ENCODE measurements at places on chromosomes 12 and 14.

DNA sequence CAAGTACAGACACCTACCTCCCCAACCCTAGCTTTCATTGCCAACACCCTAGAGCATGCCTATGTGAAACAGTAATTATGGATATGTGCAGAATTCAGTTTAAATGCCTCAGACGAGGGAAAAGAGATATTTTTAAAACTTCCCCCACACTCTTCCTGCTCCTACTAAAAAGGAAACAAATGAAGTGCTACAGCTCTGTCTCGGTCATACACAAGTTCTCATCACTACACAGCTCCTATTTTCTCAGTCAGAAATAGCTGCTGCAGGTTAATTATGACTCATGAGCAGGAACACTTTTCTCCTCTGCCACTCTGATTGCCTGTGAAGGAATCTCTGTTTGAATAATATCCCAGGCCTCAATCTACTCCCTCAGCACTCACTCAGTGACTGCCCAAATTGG, 703.6 kb upstream of the FLRT2 start:
- no peak for DNase-seq

GRCh38 chr12:77601069-77601468, 229.6 kb upstream of the NAV3 start:
- no peak for DNase-seq

DNA sequence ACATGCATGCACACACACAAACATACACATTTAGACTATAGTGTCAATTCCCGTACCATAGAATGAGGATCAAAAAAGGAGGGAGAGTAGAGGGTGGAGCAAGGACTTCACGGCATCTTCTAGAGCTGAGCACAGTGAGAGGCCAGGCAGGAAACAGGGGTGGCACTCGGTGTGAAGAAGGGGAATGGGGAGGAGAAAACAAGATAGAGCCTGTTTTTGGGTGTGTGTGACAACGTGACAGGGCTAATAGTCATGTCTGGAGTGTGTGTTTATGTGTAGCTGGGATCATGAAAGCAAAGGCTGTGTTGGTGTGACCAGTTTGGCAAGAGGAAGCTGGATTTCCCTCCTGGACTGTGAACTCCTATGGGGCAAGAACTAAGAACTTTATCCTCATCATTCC, 9.9 kb upstream of the ACVR1B start:
- DNase-seq: peak; percentile 20

DNA sequence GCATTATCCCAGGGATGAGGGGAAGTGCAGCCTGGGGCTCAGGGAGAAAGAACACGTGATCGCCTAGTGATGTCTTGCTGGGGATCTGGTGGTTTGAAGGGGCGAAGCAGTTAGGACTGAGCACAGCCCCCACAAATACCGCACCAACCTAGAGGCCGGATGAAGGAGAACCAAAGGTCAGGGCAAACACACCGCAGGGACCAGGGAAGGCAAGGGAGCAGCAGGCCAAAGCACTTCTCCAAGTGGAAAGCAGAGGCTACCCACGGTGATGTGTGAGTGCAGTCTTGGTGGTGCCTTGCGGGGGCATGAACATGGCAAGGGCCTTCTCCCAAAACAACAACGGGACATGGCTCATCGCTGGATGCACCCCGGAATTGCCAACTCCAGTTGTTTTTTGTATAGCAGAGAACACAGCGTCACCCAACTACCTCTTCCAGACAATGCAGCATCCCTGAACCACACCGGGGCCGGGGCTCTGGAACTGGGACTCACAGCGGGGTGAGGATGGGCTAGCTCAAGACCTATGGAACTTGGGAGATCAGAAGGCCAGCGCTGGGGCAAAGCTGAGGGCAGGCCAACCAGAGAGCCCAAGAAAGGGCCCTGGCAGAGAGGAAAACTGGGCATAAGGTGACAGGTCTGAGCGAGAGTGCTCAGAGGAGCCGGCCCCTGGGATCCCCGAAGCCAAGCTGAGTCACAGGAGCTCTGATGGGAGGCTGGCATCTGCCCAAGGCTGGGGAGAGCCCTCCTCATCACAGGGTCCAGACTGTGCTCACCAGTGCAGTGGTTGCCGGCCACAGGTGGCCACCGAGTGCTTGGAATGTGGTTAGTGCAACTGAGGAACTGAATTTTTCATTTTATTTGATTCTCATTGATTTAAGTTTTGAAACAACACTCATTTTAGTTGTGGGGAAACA, 11.1 kb downstream of the GALNT16 start:
- no peak for DNase-seq

- no peak for DNase-seq
Measured at GRCh38 chr12:6552140-6552551, 3.7 kb downstream of the IFFO1 start.

GRCh38 chr14:70380824-70381223, 21.3 kb upstream of the COX16 start:
- no peak for DNase-seq

- DNase-seq: no peak
Measured at GRCh38 chr12:107780298-107780697, 5.8 kb downstream of the ASCL4 start.

DNA sequence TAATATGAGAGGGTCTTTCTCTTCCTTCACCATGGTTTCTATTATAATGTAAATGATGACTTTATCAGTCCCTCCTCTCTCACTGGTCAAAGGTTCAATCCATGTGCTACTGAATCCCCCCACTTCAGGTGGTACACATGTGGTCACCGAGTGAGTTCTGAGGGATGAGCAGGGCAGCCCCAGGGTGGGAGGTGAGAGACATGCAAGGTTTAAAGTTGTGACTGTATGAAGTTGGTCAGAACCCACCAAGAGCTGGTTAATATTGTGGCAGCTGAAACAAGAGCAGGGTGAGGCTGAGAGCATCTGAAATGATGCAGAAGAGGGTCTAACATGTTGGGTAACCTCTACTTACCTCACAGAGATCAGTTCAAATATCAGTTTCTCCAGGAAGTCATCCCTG, 444.7 kb upstream of the FBXO33 start:
- DNase-seq: no peak

GRCh38 chr14:93249128-93249831, 42.2 kb downstream of the UBR7 start:
- DNase-seq: no peak

GRCh38 chr12:15972894-15973293, 61.8 kb downstream of the DERA start:
- DNase-seq: no peak

DNA sequence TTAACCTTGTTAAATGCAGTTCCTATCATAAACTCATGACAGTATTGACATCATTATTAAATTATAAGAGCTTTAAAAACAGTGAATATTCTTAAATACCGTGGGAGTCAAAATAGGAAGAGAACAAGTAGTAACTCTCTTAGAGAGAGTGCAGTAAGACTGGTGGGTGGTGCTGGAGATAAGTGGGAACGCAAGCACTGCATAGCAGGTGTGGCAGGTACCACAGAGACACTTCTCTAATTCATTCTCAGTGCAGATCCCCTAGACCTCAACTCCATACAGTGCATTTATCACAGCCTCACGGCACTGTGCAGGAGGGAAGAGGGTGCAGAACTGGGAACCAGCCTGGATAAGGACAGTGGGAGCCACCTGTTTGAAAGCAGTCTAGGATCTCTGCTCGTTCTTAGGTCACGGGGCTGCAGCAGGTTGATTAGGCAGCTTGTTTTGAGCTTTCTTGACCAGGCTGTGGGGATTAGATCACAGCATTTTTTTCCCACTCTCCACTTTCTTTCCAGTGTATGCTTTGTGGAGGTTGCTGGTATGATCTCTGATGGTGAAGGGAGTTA, 165.6 kb downstream of the PRKCH start:
- no peak for DNase-seq

DNA sequence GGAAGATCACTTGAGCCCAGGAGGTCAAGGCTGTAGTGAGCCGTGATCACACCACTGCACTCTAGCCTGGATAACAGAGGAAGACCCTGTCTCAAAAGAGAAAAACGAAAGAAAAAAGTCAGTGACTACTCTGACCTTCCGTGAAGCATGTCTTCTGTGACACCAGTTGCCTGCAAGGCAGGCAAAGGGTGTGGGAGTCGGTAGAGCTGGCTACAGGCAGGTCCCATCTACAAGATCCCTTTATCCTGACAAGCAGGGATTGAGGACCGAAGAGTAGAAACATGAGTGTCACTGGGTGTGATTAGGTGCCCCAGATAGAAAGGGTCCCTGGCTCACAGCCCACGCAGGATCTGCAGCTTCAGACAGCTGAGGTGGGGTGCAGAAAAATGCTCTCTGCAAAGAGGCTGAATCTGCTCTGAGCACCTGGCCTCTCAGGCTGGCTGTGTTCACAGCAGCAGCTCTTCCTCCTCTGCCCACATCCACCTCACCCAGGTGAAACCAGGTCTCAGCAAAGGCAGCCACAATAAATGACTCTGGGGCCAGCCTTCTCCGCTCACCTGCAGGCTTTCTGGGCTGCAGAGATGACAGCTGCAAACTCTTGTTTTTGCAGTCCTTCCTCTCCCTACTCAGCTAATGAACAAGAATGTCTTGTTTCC, 28.6 kb upstream of the HSP90B1 start:
- DNase-seq: no peak

- DNase-seq: no peak
Measured at GRCh38 chr12:92485351-92486348, 217.1 kb upstream of the PLEKHG7 start.

- DNase-seq: peak; percentile 66
Measured at GRCh38 chr12:94941440-94941862, 62.0 kb downstream of the NDUFA12 start.

DNA sequence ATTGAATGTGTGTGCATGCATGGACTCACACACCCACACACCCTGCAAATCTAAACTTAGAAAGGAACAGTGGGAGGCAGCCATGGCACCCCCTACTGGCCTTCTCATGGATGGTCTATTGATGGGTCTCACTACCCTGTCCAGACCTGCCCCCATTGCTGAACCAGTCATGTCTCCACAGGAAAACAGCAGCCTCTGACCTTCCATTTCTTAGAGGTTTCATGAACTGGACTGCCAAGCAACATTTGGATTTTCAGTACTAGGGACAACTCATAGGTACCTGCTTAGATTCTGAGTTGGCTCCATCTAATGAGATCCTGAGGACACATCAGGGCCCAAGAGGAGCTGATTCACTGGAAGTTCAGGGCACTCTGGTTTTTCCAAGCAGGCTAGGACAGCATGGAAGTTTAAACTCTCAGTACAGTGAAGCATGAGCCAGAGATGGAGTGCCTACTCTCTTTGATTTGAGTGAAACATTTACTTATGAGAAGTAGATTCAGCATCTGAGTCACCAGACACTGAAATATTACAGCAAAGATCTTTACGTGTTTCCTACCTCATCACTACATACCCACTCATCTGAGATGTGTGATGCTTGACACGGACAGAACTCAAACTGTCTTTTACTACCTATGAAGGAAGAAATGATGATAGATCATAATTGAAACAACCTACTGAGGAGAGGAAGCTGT, 98.9 kb upstream of the PLEKHG7 start:
- DNase-seq: no peak

DNA sequence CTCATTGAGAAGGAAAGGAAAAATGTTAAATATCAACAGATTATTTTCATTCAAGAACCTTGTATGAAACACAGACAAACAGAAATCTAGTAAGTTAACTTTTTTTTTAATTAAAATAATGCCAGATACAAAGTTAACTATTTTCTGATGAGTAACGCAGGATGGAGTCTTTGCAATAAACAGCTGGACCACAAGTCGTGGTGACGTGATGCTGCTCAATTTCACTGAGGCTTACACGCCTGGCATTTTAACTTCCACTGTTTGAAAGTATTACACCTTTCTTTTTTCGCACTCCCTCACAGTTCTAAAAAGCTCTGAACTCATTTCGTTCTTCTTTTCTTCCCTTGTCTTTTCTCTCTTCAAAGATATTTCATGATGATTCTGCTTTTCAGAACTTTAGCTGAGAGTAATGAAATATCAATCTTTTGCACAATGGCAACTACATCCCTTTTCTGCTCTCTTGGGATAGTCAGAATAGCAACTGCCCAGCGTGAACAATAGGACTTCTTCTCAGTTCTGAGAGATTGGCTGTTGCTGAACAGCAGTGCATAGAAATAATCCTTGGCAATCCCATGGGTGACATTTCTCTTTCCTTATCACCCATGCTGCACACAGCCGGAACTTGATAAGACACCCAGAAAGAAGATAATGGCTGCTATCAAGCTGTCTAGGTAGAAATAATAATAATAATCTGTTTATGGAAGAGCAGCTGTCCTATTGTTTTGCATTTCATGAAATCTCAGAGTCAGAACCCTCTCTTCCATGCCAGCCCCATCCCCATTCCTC, 160.5 kb downstream of the BTG1 start:
- DNase-seq: no peak

DNA sequence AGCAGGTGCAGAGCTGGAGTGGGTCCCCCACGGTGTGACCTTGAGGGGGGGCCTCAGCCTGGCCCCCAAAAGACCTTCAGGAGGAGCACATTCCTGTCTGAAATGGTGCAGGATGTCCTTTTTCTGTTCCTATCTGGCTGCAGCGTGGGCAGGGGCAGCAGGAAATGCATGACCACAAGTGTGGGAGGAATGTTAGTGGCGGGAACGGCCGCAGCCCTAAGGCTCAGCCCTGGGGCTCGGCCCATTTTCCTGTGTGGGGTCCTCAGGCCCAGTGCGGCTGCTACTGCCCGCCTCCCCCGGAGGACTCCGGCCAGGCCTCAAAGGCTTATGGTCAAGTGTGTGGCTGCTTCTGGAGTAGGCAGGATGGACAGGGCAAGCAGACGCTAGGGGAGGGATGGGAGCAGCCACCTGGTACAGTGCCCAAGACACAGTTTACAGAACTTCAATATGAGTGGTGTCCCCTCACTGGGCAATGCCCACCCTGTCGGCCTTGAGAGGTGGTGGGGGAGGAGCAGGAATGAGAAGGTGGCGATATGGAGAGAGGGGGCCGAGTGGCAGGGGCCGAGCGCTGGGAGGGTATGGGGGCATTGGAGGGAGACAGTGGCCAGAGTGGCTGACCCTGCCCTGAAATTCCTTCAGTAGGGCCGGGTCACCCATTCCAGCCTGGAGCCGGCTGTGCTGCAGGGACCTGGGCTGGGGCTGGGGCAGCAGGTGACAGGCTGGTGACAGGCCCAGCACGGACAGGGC, 137.4 kb downstream of the CALM1 start:
- no peak for DNase-seq

DNA sequence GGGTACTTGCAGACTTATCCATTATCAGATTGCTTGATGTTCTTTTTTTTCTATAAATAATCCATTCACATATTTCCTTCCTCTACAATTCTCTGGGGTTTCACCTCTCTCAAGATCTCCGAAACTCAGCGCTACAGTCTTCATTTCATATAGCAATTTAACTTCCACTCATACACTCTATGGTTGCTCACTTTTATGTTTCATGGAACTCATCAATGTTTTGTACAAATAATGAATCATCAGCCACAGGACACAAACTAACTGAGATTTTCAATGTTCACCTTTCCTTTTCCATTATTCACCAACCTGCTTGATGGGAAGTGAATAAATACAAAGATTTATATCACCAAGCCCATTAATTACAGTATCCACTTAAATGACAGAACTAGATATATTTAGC, 534.7 kb downstream of the LRFN5 start:
- no peak for DNase-seq

GRCh38 chr12:81991868-81992267, 232.7 kb upstream of the PPFIA2 start:
- no peak for DNase-seq

DNA sequence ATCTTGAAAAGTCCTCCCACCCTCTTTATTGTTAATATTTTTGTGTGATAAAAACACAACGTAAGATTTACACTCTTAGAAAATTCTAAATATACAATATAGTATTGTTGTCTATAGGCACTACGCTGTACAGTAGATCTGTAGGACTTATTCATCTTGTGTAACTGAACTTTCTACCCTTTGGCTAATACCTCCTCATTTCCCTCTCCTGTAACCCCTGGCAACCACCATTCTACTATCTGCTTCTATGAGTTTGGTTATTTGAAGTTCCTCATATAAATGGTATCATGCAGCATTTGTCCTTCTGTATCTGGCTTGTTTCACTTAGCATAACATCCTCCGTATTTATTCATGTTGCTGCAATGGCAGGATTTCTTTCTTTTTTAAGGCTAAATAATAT, 5.2 kb upstream of the CLEC9A start:
- DNase-seq: no peak
